Glutamatergic neuron (in vitro differentiated cells): ENCODE measurements at places on chromosomes 11 and 22. TPM values are rescaled to one million over a fixed set of nuclear protein-coding genes. Genes with fewer than 3 reads are reported as not detected.

- peak; percentile 87 for DNase-seq
These were observed 90.3 kb upstream of the PITPNB start for GRCh38 chr22:28009272-28009827.

DNA sequence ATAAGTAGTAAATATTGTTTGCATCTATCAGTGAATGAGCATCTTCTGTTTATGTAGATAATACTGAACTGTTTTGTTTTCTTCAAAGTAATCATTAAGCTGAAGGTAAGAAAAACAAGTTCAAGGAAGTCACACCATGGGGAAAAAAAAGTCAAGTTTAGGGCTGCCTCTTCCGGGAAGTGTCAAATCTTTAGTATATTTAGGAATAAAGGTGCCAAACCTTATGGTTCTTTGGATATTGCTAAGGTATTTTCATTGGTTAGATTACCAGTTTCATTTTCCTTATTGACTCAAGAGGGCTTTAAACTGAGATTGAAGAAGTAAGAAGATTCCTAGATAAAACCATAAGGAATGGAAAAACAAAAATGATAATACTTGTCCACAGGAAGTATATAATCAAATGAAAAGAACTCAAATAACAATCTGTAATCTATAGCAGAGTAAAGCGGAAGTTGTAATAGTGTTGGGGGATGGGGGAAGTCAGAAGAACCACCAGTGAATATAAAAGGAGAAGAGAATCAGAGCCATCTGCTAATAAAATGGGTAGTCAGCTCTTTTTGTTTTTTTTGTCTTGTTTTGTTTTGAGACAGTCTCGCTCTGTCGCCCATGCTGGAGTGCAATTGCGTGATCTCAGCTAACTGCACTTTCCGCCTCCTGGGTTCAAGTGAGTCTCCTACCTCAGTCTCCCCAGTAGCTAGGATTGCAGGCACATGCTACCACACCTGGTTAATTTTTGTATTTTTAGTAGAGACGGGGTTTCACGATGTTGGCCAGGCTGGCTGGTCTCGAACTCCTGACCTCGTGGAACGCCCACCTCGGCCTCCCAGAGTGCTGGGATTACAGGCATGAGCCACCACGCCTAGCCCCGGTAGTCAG lies 2.3 kb downstream of the ATM start:
- DNase-seq = no peak

KRTAP5-2 gene
- not detected for total RNA-seq

GALR3 gene
- not detected for total RNA-seq

GGT5 gene
- total RNA-seq = 10.7 TPM

KRTAP5-8 gene
- not detected for total RNA-seq
